Stimulated activated CD8-positive, alpha-beta memory T cell treated with anti-CD3 and anti-CD28 coated beads, Interleukin-4, amount 100 ng/mL, for 1 hour (primary cell): ENCODE measurements at places on chromosomes 6 and 20.

DNA sequence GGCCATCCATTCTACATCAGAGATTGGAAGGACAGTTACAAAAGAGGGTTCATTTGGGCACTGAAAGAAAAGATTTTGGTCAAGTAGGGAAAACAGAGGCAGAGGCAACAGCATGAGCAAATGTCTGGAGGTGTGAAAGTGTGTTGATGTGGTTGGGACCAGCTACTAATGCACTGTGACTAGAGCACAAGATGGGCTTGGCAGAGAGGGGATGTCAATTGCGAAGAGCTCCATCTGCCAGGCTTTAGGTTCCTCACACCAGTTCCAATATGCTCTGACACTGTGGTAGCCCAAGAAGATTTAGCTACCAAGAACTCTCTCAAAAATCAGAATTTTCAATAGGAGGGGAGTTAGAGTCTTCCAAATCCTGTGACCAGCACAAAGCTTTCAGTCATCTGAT lies 42.1 kb downstream of the TRAF3IP2 start:
- DNase-seq, result no peak

GRCh38 chr6:157020398-157020797 lies 243.2 kb downstream of the ARID1B start:
- DNase-seq, result no peak

DNA sequence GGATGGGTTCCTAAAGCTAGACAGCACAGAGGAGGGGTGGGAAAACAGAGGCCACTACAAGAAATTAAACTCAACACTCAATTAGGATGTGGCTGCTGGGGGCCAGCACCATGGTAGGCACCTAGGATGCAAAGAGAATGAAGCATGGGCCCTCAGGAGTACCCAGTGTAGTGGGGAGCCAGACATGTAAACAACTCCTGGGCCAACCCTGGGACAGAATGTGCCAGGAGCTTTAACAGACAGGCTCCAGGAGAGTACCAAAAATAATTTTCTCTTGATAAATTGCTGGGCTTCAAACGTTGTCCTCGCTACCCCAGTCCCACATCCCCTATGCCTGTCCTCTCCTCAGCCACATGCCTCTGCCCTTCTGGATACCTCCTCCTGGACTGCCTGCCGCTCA lies 1.7 kb downstream of the TMEM151B start:
- no peak for DNase-seq

DNA sequence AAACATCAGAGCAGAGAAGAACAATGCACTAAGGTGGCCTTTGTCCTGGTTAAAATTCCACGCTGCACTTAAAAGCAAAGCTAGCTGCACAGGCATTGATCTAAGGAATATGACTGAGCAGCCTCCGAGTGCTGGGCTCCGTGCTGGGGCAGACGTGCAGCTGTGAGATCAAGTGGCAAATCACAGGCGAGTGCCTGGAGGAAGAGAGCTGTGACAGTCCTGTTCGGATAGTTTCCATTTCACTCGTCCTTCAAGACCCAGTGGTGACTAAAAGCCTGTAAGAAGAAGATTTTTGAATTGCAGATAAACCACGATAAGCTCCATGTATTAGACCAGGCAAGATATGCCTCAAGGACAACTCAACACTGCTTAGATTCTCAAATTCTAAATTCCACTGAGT lies 247.9 kb downstream of the ANKRD60 start:
- no peak for DNase-seq

- no peak for DNase-seq
Measured at GRCh38 chr6:134903448-134903847, 46.5 kb downstream of the ALDH8A1 start.

GRCh38 chr6:13307508-13307995 lies 20.8 kb downstream of the TBC1D7 start:
- no peak for DNase-seq

DNA sequence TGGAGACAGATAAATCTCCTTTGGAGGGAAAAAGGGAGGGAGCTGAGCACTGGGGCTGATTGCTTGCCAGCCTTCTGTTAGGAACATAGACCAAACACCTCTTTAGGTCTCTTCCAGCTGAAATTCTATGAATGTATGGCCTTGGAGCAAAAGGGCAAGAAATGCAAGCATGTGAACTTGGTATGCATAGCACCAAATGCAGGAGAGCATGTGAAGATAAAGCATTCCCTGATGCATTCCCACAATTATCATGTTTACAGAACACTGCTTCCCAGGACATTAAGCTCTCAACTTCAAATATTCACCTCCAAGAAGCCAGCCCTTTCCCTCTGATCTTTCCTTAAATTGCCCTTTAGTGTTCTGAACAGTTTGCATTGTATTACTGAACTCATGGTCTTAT lies 15.6 kb downstream of the RIPOR2 start:
- no peak for DNase-seq

- DNase-seq, result no peak
Measured at GRCh38 chr20:15699431-15700146, 873.7 kb downstream of the KIF16B start.

DNA sequence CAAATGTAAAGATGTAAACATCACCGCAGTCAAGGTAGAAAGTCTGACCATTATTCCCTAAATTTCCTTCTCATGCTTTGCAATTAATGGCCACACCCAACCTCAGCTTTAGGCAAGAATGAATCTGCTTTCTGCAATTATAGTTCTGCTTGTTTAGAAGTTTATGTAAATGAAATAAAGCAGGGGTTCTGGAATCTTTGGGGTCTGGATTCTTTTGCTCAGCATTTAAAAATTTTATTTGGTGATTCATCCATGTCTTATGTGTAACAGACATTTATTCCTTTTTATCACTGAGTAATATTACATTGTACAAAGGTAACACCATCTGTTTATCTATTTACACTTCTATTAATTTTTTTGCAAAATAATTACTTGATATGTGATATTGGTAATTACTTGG lies 613.6 kb downstream of the UTRN start:
- DNase-seq, result no peak

GRCh38 chr20:8190043-8190880 lies 58.2 kb downstream of the PLCB1 start:
- DNase-seq, result no peak

- no peak for DNase-seq
Measured at GRCh38 chr6:40715570-40716403, 128.6 kb upstream of the LRFN2 start.

GRCh38 chr6:159953091-159953601 lies 15.7 kb upstream of the IGF2R start:
- no peak for DNase-seq

DNA sequence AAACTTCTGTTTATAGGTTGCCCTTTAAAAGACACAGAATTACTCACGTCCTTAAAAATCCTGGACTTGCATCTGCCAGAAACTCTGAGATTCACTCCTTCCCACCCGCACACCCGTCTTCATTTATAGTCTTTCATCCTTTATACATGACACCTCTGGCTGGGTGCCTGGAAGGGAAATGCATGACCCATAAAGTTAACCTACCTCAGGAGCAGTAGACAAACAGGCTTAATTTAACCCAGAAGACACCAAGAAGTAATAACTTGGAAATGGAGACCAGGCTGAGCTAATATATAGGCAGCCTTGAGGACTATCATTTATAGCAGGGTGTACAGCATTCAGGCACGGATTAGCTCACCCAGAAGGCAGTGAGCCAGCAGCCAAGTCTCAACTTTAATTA lies 429.0 kb upstream of the NRSN1 start:
- DNase-seq, result no peak
